GM12891 (cell line): ENCODE measurements at places on chromosomes 16 and 17.

GRCh38 chr16:26334218-26335111, 642.7 kb downstream of the HS3ST4 start:
- no peak for DNase-seq

- DNase-seq = no peak
Observed at GRCh38 chr16:9235867-9236266, 144.4 kb downstream of the HAPSTR1 start.

DNA sequence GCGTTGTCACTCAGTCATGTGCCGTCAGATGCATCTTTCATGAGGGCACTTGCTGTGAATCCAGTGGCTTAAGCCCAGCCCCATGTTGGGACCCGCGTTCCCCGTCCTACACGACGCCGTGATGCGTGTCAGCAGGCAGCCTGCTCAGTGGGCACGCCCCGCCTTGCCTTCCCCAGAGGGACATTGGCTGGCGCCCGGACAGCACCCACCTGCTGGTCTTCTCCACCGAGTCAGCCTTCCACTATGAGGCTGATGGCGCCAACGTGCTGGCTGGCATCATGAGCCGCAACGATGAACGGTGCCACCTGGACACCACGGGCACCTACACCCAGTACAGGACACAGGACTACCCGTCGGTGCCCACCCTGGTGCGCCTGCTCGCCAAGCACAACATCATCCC, 8.8 kb downstream of the ITGB4 start:
- DNase-seq = no peak

GRCh38 chr16:74232806-74233465, 63.7 kb upstream of the PSMD7 start:
- DNase-seq = no peak

DNA sequence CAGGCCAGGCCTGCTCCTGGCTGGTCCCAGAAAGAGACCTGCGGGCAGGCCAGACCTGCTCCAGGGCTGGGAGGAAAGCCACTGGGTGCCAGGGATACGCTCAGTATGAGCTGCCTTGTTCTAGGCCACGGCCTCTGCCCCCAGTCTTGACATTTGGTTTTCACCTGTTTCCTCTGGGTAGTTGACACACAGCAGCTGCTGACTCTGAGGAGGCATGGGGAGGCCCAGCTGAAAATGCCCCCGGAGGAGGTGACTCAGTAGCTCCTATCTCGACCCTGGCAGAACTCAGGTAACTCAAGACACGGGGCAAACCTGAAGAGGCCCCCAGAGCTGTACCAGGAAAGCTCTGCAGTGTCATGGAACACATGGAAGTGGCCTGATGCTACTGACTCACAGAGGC, 13.9 kb upstream of the ADGRG1 start:
- DNase-seq = no peak
